ENCODE measurements at places on chromosomes 2 and 18. TPM values are rescaled to one million over a fixed set of nuclear protein-coding genes. Genes with fewer than 3 reads are reported as not detected.

LRATD1 gene
- total RNA-seq, result 5.7 TPM

GRCh38 chr2:8457092-8457481 is 224.8 kb upstream of the ID2 start:
- peak; percentile 45 for DNase-seq

DQX1 gene
- not detected for total RNA-seq

CDKL4 gene
- total RNA-seq, result 0.52 TPM

DNA sequence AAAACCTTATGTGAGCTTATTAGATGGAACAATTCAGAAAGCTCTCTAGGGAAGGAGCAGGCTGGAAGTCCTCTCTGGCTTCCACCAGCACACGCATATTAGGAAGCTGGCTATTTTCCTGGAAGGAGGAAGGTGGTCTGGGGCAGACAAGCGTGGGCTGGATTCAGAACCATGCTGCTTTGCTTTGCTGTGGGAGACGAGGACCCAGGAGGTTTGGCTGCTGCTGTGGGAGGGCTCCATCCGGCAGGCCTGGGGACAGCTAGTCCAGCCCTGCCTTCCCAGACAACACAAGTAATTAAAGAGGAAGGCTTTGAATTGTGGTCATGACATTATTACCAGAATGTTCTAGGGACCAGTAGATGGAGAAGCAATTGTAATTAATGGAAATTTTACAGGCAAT is 238.8 kb upstream of the MYT1L start:
- no peak for DNase-seq

DNA sequence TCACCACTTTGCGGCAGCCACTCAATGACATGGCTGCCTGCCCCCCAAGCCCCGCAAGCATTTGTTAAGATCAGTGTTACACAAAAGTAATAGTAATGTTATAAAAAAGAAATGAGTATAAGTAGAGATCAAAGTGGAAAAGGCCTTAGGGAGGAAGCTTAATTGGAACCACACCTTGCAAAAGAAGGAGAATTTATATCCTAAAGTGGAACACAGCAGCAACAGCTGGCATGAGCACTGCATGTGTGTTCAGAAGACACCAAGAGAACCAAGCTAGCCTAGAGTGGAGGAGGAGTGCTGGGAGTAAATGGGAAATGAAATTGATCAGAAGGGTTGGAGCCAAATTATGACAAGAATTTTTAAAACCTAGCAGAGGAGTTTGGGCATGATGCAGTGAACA is 73.1 kb upstream of the STK17B start:
- no peak for DNase-seq

GRCh38 chr2:62661263-62661635 is 44.3 kb upstream of the EHBP1 start:
- DNase-seq, result no peak

GRCh38 chr2:180495606-180496005 is 484.8 kb upstream of the UBE2E3 start:
- no peak for DNase-seq

GRCh38 chr2:14941151-14941631 is 308.7 kb downstream of the LRATD1 start:
- DNase-seq, result no peak

PHOSPHO2 gene
- total RNA-seq, result 0.66 TPM

DNA sequence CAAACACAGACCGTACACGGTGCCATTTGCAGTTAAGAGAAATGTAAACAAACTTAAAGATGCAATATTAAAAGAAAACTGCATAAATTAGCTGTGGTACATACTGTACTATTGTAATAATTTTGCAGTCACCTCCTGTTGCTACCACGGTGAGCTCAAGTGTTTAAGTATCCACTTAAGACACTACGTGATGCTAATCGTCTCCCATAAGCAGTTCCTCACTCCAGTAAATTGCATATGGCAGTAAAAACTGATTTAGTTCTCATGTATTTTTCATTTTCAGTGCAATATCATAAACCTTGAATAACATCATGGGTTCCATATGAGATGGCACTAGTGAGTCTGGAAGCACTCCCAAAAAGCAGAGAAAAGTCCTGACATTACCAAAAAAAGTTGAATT is 14.4 kb downstream of the CLEC4F start:
- no peak for DNase-seq

EPB41L3 gene
- 25.1 TPM for total RNA-seq

- DNase-seq, result no peak
Observed at GRCh38 chr2:239770246-239770639, 254.9 kb downstream of the NDUFA10 start.

GRCh38 chr18:76633588-76634269 is 138.7 kb upstream of the ZNF516 start:
- no peak for DNase-seq

MC4R gene
- not detected for total RNA-seq

DNA sequence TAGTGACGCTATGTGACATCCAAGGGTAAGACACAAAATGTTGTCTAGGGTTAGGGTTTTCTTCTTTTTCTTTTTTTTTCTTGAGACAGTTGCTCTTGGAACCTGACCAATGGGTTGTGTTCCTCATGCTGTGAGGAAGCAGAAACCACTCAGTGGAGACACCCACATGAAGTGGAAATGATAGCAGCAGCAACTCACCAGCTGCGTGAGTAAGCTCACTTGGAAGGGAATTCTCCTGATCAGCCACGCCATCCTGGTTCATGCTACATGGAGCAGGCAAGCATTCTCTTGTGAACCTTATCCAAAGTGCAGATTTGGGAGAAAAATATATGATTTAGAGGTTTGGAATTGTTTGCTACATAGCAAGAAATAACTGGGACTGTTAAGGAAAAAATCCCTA is 863.7 kb downstream of the EPHA4 start:
- DNase-seq, result no peak

DNA sequence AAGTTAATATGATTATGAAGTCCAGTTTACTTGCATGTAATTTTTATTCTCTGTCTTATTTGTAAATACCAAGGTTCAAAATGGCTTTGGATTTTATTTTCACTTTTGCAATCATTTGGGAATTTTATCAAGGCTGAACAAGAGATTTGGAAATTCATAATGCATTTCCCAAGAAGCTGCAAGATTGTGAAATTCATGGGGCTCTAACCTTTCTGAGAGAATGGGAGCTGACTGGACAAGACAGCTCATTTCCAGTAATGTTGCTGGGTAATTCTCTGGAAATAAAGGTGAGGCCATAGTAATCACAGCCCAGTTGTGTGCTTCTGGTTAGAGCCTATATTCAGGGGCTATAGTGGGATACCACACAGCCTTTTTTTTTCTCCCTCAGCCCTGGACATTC is 21.5 kb upstream of the NABP1 start:
- no peak for DNase-seq

DNA sequence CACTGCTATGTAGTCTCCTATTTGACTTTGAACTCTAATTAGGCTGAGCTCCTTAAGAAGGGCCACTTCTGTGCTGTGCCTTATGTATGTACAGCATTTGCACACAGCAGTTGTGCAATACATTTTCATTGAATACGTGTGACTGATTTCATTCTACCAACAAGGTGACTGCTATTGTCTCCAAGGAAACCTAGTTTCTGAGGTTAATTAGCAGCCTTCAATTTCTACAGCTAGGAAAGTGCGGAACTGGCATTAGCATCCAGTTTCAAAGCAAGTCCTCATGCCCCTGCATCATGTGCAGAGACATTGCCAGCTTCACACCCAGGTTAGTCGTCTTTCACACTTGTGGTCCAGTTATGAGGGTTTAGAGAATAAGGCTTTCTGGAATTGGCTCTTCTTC is 58.6 kb downstream of the NCK2 start:
- DNase-seq, result no peak

DNA sequence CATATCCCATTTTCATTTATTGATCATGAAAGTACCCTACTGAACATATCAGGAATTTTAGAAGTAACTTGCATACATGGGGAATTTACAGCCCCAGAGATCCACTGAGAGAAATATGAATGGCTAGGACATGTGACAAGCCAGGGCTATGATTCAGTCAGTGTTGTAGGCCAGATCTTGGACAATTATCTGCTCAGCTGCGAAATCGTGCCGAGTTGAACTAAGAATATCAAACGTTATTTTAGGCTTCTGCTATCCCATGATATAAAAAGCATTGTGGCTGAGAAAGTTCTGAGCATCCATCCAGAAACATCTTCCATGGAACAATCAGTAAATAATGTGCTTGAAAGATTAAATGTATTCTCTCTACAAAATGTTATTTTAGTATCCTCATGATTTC is 85.7 kb upstream of the UNC80 start:
- no peak for DNase-seq

AGXT gene
- total RNA-seq, result not detected

DNA sequence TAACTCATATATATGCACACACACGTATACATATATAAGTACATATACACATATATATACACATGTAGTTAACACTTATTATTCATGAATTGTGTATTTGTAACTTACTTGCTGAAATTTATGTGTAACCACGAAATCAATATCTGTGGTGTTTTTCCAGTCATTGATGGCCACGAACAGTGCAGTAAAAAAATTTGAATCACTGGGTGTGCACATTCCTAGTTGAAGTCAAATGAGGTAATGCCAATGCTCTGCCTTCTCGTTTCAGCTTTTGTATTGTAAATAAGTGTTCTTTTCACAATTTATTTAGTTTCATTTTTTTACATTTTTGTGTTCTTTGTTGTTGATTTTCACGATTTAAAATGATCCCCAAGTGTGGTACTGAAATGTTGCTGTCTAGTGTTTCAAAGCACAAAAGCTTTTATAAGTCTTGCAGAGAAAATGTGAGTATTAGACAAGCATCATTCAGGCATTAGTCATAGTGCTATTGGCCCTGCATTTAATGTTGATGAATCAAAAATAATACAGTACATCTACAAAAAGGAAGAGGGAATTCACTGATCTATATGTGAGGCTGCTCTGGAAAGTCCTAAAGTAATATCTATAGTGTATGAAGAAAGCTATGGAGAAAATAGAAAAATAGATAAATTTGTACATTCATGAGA is 419.0 kb downstream of the DSC3 start:
- no peak for DNase-seq

DNA sequence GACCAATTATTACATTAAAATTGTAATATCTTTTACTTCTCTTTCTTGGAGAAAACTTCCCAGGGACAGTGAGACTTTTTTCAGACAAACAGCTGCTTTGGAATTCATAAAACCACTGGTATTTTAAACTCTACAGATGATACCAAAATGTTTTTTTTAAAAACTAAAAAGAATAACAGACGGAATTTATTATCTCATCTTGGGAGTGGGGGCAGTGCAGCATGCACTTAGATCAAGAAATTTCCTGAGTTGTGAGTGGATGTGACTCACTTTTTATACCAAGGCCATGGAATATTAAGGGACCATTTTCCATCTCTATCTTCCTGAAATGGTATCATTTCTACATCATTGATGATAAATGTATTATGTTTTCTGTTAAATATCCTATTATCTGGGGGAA is 422.8 kb upstream of the HNRNPA3 start:
- DNase-seq, result no peak

Measured in body of pancreas (tissue), 4 donors.